CD4-positive, CD25-positive, alpha-beta regulatory T cell (primary cell): ENCODE measurements at places on chromosomes 12 and 14. TPM values are rescaled to one million over a fixed set of nuclear protein-coding genes. Genes with fewer than 3 reads are reported as not detected.

DNA sequence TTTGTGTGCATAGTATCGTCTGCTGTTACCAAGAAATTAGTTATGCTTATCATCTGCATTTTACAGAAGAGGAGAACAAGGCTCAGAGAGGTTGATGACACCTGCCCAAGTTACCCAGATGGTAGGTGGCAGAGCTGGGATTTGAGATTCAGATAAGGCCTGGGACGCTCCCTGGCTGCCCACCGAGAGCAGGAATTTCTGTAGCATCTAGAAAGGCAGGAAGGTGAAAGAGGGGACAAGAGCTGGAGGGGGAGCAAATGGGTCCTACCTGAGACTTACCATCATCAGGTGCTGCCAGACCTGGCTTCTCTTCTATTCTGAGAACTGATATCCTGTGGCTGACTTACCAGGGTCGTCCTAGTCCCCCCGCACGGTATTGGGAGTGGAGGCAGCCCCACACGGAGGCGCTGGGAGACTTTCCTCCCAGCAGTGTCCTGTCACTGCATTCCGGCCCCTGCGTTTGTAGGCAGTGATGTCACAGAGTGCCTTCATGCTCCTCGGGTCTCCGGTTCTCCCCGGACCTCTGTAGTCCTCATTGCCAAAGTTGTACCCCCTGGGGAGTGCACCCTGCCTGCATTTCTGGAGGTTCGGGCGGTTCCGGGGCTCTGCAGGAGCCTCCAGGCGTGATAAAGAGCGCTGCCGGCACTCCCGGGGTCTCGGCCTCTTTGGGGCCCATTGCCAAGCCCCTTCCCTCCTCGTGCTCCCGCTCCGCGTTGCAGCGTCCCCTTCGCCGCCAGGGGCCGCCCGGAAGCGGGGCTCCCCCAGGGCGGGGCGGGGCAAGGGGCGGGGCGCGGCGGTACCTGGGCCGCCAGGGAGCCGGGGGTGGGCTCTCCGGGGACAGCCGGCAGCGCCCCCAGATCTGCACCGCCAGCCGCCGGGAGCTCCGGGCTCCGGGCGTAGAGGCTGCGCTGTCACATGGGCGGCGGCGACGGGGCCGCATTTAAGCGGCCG is at the start of gene CABP1:
TSS of gene CABP1 (plus strand) at position 856 of the 951 bp plus-strand sequence. CDS start at position 916, 60 bp downstream.
- DNase-seq = peak; percentile 53

CHGA gene
- total RNA-seq = not detected

DNA sequence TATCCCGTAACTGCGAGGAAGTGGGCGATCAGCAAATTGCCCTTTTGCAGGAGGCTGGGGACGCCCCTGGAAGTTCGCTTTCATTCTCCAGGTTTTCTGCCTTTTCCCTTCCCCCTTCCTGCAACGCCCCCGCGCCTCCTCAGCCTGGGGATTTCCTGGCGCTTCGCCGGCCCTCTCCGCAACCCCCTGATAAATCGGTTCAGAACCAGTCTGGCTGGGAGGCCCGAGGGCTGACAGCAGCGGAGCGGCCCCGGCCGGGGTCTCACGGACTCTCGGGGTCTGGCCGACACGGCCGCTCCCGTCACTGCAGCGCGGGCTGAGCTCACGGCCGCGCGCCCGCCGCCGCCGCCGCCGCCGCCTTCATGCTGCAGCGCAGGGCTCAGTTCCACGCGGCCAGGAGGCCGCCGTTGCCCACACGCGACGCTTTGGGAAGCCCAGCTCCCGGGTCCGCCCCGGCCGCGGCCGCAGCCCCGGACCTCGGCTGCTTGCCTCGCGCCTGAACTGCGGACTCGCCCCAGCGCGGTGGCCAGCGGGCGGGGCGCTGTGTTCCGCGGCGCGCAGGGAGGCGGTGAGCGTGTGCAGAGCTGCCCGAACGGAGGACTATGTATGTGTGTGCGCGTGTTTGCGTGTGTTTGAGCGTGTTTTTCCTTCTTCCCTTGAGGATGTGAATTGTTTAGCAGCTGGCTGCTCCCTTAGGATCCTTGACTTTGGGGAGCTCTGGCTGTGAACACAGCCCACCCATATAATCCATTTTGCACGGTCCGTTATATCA is at the start of gene LRFN5:
TSS of gene LRFN5 (plus strand) at position 345 of the 772 bp plus-strand sequence.
- DNase-seq = no peak

SSTR1 gene
- not detected for total RNA-seq

- no peak for DNase-seq
These were observed 3.3 kb upstream of the FRS2 start for GRCh38 chr12:69466867-69467266.
